ENCODE measurements at places on chromosomes 6 and 20. TPM values are rescaled to one million over a fixed set of nuclear protein-coding genes. Genes with fewer than 3 reads are reported as not detected.

NNAT gene
- 0.32 TPM for total RNA-seq

EEF1A2 gene
- 2.4 TPM for total RNA-seq

HEY2 gene
- not detected for total RNA-seq

TINAG gene
- not detected for total RNA-seq

TREM1 gene
- 8.6 TPM for total RNA-seq

C20orf144 gene
- total RNA-seq, result not detected

AGPAT1 gene
- total RNA-seq, result 62.9 TPM

ZSCAN9 gene
- total RNA-seq, result 1.8 TPM

ZFP57 gene
- total RNA-seq, result not detected

NRM gene
- total RNA-seq, result 9.6 TPM

GTF2H4 gene
- total RNA-seq, result 7.6 TPM

SAMD3 gene
- total RNA-seq, result not detected

CPXM1 gene
- 0.97 TPM for total RNA-seq

OOEP gene
- total RNA-seq, result not detected

APOBEC2 gene
- total RNA-seq, result not detected

DAAM2 gene
- 12.2 TPM for total RNA-seq

DNAH8 gene
- not detected for total RNA-seq

HLA-DRA gene
- not detected for total RNA-seq
